Activated CD8-positive, alpha-beta memory T cell treated with anti-CD3 and anti-CD28 coated beads for 24 hours (primary cell): ENCODE measurements at places on chromosomes 6 and 20.

GRCh38 chr6:143336446-143337152, 113.9 kb downstream of the ADAT2 start:
- no peak for DNase-seq

DNA sequence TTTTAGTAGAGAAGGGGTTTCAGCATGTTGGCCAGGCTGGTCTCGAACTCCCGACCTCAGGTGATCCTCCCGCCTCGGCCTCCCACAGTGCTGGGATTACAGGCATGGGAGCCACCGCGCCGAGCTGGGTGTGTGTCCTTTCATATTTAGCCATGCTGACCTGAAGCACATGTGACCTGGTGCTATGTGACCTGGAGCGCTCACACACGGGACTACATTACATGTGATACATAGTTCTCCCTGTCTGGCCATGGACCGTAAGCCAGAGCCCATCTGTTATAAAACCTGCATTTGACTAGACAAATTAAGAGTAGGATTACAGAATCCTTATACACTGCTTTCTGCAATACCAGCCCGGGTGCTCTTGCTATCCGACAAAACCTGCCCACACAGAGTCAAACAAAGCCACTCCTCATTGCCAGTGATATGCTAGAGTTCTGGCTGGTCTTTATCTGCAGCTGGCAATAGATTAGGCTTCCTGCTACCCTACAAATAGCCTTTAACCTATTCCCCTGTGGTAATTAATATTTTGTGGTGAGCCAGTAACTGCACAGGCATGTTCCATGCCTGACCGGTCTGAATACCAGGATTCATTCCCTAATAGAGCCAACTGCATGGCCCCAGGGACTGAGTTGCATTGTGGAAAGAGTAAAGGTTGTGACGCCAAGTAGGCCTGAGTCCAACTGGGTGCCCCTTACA, 26.3 kb upstream of the FAM50B start:
- DNase-seq, result no peak

GRCh38 chr6:79004239-79004638, 73.8 kb downstream of the PHIP start:
- no peak for DNase-seq

- DNase-seq, result no peak
Observed at GRCh38 chr6:69791065-69791471, 5.7 kb downstream of the LMBRD1 start.

- no peak for DNase-seq
Observed at GRCh38 chr20:48224533-48225050, 439.3 kb upstream of the SULF2 start.

GRCh38 chr6:56532766-56533551, 109.7 kb downstream of the DST start:
- DNase-seq, result no peak

- no peak for DNase-seq
Observed at GRCh38 chr20:17542993-17543412, 11.8 kb upstream of the BFSP1 start.

- DNase-seq, result no peak
Observed at GRCh38 chr6:105797983-105798453, 288.1 kb upstream of the PRDM1 start.

- no peak for DNase-seq
Observed at GRCh38 chr6:48176645-48177308, 65.8 kb upstream of the PTCHD4 start.

DNA sequence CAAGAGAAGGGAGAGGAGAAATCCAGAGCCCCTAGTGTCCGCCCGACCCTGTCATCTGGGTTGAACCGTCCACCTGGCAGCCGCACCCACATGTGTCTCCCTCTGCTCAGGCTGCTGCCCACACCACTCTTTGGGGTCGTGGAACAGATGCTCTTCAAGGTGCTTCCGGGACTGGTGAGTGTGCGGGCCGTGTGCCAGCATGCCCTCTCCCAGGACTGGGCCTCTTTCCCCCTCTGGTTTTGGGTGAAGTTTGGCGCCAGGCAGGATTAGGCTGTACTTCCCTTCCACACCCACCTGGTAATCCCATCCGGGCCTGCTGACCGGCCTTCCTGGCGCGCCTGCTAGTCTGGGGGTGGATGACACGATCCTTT, 7.9 kb downstream of the BPIFB3 start:
- no peak for DNase-seq

GRCh38 chr6:107118976-107119375, 3.7 kb upstream of the BEND3 start:
- no peak for DNase-seq
